Stimulated activated effector memory CD8-positive, alpha-beta T cell treated with anti-CD3 and anti-CD28 coated beads, Interleukin-12 subunit alpha, Interleukin-12 subunit beta, amount 100 ng/mL, for 72 hours (primary cell): ENCODE measurements at places on chromosomes 12 and 14.

DNA sequence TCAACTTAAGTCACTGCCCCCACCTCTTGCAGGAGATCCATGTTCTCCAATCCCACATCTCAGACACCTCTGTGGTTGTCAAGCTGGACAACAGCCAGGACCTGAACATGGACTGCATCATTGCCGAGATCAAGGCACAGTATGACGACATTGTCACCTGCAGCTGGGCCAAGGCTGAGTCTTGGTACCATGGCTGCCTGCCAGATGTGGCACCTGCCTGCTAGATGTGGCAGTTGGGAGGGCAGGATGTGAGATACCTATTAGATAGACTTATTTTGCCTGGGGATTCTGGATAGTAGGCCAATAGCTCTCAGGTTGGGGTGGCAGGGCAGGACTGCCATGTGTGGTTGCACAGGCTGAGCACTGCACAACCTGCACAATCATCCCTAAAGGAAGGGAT is 7.9 kb upstream of the KRT86 start:
- no peak for DNase-seq

GRCh38 chr12:100584256-100584655 is 10.8 kb downstream of the GAS2L3 start:
- DNase-seq: no peak

GRCh38 chr12:97316321-97316720 is 146.3 kb upstream of the RMST start:
- DNase-seq: no peak

DNA sequence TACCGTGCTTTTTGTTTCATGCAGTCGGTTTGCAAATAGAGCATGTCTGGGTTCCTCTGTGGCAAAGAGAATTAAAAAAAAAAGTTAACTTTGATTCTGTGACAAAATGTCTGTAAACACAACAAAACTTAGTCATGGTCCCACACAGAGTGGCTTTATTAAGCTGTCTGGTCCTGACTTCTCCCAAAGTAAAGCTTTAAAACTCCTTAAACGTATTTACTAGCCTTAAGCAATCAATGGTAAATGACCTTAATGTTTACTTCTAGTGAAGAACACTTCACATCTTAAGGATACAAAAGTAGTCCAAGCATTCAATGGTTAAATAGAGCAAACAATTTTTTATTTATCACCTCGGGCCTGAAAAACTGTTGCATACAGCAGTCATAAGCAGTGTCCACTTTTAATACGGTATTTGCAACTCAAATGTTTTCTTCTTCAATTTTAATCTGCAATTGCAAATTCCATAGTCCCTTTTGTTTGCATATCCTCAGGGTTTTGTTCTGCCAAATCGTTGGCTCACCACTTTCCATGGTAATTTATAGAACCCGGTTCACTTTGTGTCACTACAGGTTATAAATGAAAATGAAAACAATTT is 453.0 kb upstream of the MIS18BP1 start:
- DNase-seq: no peak

DNA sequence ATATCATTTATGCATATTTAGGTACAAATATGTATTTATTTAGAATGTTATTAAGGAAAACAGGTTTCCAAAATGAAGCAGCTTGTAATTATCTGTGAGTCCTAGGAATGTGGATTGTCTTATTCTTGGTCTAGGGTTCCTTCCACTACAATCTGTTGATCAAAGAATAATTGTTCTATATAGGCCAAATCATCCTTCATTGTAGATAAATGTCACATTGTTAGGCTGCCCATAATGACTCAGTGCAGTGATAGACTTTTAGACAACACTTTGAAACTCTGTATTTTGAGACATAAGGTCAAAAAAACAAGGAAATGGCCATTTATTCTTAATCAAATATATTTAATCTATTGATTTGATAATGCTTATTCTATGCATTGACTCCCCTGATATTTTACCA is 283.0 kb downstream of the ACSS3 start:
- no peak for DNase-seq

GRCh38 chr14:60815371-60815770 is 80.8 kb downstream of the MNAT1 start:
- DNase-seq: no peak

GRCh38 chr12:78531831-78532458 is 332.6 kb upstream of the SYT1 start:
- DNase-seq: no peak

DNA sequence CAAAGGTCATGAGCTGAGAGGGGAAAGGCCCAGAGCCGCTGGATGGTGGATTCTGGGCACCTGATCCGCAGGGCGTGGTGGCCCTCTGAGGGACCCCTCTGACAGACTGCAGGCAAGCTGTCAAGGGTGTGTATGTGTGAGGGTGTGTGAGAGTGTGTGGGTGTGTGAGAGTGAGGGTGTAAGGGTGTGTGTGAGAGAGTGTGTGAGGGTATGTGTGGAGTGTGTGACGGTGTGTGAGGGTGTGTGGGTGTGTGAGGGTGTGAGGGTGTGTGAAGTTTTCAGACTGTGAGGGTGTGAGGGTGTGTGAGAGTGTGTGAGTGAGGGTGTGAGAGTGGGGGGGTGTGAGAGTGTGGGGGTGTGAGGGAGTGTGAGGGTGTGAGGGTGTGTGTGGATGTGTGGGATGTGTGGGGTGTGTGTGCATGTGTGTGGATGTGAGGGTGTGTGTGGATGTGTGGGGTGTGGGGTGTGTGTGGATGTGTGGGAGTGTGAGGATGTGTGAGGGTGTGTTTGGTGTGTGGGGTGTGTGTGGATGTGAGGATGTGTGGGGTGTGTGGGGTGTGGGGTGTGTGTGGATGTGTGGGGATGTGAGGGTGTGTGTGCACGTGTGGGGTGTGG is 156.7 kb downstream of the TMEM121 start:
- DNase-seq: no peak

DNA sequence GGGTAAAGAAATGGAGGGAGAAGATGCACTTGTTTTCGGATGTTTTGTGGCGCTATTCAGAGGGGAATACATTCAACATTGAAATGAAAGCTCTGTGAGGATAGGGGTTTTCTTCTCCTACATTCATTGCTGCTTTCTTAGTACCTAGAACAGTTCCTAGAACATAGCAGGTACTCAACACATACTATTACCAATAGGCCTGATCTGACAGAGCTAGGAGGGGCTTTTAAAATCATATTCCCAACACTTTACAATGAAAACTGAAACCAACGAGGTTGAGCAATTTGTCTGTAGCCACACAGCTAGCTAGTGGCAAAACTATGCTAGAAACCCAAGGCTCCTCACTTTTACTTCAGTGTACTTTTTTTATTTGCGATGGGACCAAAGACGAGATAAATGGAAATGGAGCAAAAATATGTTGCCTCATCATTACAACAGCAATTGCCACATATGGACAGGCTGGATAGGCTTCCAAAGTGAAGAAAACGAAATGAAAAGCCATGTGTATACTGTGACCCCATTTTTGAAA is 23.1 kb upstream of the IL22 start:
- no peak for DNase-seq

DNA sequence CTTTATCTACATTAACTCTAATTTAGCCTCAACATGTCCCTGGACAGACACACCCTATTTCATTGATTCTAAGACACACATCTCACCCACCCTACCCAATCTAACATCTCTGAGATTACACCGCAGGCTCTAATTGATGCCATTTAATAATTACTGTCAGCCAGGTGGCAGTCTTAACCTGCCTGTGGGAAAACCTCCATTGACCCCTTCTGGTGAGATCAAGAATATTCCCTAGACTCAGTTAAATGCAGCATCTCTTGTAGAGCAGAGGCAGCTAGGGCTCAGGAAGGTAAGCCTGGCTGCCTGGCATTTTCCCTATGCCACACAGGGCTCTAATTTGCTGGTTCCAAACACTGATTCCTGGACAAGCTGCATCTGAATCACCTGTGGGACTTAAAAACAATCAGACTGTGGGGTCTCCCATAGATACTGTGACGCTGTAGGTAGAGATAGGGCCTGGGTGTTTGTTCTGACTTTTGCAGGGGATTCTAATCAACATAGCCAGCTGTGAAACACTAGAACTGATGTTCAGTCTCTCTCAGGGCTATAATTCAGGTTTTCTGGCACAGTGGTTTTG is 14.3 kb downstream of the MCRS1 start:
- DNase-seq: no peak

DNA sequence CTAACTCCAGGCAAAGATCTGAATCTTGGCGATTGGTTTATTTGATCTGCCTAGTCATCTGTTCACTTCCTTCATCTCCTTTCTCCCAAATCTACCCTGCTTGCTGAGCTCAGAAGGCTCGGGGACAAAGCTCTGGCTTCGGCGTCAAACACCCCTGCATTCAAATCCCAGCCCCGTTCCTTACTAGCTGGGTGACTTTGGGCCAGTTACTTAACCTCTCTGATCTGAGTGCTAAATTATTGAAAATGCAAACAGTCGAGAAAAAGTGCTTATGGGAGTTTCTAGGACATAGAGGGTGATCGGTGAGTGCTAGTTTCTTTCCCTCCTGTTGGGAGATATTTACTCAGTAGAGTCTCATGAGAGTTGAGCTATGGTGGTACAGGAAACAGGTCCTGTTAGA is 121.2 kb upstream of the RFLNA start:
- no peak for DNase-seq

- DNase-seq: no peak
Observed at GRCh38 chr14:25537846-25538455, 488.0 kb upstream of the STXBP6 start.

- DNase-seq: no peak
Observed at GRCh38 chr12:6644257-6644596, 3.0 kb downstream of the ACRBP start.

GRCh38 chr14:102795060-102795925 is 18.0 kb downstream of the TRAF3 start:
- no peak for DNase-seq

GRCh38 chr12:24360461-24360860 is 411.0 kb upstream of the SOX5 start:
- DNase-seq: no peak

GRCh38 chr14:69712599-69713088 is 54.3 kb upstream of the SRSF5 start:
- no peak for DNase-seq

GRCh38 chr14:77158882-77159255 is 17.3 kb upstream of the ZDHHC22 start:
- DNase-seq: no peak

GRCh38 chr12:92574051-92574783 is 128.6 kb upstream of the PLEKHG7 start:
- no peak for DNase-seq

GRCh38 chr14:68405961-68406360 is 386.9 kb downstream of the ZFP36L1 start:
- no peak for DNase-seq

GRCh38 chr12:28967426-28967825 is 181.7 kb upstream of the FAR2 start:
- DNase-seq: no peak

- DNase-seq: no peak
Observed at GRCh38 chr12:45708901-45709300, 20.6 kb upstream of the ARID2 start.

- DNase-seq: no peak
Observed at GRCh38 chr14:56156096-56156495, 37.9 kb downstream of the PELI2 start.

DNA sequence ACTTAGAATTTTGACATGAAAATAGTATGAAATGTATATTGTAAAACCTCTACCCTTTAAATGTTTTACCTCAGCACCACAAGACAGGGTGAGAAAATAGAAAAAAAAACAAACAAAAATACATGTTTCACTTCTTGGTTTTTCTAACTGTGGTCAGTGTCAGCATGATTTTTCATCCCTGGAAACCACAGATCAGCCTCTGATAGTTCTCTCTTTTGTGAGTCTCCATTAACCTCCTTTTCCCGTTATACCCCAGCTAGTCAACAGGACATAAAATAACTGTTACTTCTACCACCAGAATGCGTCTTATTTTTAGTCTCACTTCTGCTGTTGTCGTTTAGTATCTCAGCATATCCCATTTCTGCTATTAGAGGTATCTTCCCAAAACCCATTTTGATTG is 48.3 kb upstream of the KCNMB4 start:
- DNase-seq: no peak

DNA sequence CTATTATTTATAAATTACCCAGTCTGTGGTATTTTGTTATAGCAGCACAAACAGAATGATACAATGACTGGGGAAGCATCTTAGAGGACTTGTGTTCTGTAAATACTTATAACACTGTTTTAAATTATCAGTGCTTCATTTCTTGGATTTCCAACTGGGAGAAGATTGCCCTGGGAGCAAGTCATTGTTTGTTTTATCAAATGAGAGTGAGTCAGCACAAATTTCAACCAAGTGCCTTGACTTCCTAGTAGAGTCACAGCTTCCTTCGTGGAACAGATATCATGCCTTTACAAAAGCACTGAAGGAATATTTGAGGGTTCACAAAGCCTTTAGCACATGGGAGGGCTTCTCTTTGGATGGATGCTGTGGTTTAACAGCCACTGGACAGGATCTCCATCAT is 234.1 kb downstream of the KTN1 start:
- no peak for DNase-seq

DNA sequence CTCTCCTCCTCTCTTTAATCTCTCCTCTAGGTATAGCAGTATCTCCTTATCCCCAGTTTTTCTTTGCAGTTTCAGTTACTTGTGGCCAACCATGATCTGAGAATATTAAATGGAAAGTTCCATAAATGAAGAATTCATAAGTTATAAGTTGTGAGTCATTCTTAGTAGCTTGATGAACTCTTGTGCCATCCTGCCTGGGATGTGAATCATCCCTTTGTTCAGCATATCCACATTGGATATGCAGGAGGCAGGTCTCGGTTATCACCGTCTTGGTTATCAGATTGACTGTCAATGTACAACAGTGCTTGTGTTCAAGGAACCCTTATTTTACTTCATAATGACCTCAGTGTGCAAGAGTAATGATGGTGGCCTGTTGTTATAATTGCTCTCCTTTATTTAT is 134.0 kb downstream of the TMEM117 start:
- no peak for DNase-seq

- no peak for DNase-seq
Observed at GRCh38 chr14:54322701-54323337, 74.0 kb upstream of the CDKN3 start.

DNA sequence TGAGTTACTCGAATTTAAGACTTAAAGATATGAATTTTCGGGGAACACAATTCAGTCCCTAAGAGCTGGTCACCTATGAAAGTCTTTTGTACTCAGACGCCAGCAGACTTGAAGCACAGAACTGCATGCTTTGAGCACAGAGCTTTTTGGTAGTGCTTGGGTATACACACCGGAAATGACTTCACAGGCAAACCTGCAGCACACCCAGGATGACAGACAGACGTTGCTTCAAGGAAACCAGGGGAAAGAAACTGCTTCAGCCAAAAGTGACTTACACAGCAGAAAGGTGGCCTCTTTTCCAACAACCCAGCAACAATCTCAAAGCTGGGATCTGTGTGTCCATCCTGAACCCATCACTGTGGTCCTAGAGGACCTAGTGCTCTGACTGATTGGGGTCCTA is 975.1 kb downstream of the AACS start:
- DNase-seq: no peak
